ENCODE measurements at places on chromosomes 6 and 20.

DNA sequence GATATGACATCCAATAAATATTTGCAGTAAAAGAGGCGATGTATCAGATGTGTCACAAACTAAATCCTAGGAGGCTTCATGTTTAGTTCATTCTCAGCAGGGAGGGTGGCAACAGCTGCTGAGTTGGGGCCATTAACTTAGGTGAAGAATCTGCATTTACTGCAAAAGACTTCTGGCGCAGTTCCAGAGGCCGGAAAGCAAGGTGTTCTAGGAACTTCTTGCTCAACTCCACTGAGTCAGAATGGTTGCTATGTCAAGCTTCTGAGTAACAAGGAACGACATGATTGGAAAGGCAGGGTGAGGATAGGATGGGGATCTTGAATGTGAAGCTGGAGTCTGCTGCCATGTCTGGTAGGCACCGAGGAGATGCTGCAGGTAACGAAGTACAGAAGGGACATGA, 11.7 kb downstream of the ADNP start:
- no peak for DNase-seq

DNA sequence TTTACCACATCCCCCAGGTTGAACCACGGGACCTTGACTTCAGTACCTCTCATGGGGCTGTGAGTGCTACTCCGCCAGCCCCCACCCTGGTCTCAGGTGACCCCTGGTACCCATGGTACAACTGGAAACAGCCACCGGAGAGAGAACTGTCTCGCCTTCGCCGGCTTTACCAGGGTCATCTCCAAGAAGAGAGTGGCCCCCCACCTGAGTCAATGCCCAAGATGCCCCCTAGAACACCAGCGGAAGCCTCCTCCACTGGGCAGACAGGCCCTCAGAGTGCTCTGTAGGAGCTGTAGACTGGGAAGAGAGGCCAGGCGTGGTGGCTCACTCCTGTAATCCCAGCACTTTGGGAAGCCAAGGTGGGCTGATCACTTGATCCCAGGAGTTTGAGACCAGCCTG, 1.2 kb upstream of the ATAT1 start:
- DNase-seq, result no peak

GRCh38 chr6:44245912-44246662, 814 bp upstream of the HSP90AB1 start:
- DNase-seq, result peak; percentile 72

DNA sequence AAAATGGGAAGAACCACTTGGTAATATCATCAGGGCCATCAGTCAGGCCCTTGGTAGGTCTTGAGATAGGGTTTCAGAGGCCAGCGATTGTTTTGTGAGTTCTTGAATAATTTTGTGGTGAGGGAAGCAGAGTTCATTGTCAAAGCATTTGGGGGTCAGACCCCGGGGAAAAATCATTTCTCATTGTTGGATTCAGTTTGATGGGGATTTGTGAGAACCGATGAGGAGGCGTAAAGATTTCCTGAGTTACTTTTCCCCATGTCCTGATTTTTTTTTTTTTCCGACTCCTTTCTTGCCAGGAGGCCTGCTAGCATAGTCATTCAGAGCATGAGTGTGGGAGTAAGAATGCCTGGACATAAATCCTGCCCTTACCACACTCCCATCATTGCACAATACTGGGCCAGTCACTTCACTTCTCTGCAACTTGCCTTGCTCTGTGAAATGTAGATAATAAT, 60.3 kb downstream of the TSHZ2 start:
- no peak for DNase-seq

GRCh38 chr6:170225852-170226417, 64.9 kb downstream of the DLL1 start:
- no peak for DNase-seq

DNA sequence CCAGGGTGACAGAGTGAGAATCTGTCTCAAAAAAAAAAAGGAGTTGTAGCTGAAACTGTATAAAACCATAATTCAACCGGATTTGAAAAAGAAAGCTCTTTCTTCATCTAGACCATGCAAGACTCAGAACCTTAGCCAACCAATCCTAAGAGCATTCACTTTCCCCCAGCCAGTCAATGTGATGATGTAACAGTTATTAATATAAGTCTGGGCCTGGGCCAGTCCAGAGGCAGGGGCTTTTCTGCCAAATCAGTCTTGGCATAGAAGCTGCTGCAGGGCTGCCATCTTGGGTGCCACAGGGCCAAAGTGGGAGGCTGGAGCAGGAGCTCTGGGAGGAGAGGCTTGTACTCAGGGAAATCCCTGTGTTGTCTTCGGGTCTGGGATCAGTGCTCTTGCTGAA, 288.4 kb downstream of the CLIC5 start:
- no peak for DNase-seq
